NK-92 treated with Interleukin-12 subunit alpha and Interleukin-12 subunit beta, amount 100 ng/mL, for 24 hours (cell line): ENCODE measurements at places on chromosomes 16 and 17.

- no peak for DNase-seq
Measured at GRCh38 chr17:82776454-82776853, 24.6 kb downstream of the TBCD start.

DNA sequence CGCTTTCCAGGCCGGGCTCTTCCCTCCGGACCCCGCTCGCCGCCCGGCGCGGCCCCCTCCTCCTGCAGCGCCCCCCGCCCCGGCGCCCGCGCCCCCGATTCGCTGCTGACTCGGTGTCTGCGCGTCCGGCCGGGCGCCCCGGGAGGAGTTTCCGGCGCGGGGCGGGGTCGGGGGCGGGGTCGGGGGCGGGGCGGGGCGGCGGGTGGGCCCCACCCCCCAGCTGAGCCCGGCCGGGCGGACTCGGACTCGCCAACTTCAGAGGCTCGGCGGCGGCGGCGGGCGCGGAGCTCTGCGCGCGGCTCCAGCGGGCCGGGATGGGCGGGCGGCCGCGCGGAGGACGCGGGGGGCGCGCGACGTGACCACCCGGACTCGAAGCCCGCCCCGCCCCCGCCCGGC is at the start of gene METRNL:
Gene METRNL, plus strand, starts transcription at position 258 of the 396 bp plus-strand sequence. CDS start 207 bp downstream, outside the sequence.
- peak; percentile 62 for DNase-seq

GRCh38 chr17:8243827-8244226 is 4.0 kb downstream of the CTC1 start:
- no peak for DNase-seq

- no peak for DNase-seq
Measured at GRCh38 chr16:19524616-19525384, 1.1 kb downstream of the CCP110 start.
